Right atrium auricular region (tissue), 2 donors: ENCODE measurements at places on chromosomes 6 and 20. TPM values are rescaled to one million over a fixed set of nuclear protein-coding genes. Genes with fewer than 3 reads are reported as not detected.
A peak's percentile ranks its signal among the peaks of the same experiment; 100 is the strongest.

DNA sequence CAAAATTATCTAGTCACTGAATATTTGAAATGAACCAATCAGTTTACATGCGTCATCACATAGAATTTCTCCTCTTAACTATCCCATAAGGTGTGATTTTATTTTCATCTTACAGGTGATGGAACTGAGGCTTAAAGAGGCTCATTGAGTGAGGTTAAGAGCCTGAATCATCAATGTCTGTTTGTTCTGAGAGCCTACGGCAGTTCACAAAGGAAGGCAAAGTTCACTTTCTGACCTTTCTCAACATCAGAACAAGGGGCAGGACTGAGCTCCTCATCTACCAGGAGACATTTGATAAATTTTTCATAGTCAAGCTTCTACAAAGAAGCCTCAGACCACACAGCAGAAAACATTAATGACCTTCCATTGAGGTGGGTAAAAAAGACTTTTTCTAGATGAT lies 54.9 kb upstream of the OLIG3 start:
- no peak overlapping the region for H3K27ac ChIP-seq
- H3K36me3 ChIP-seq: no peaks in the 10 kb centered on the region
- no peak overlapping the region for H3K4me3 ChIP-seq
- no peaks in the 10 kb centered on the region for H3K4me1 ChIP-seq
- H3K27me3 ChIP-seq: no peaks in the 10 kb centered on the region
- no peak for DNase-seq

MDN1 gene
- 15.2 TPM for total RNA-seq

- DNase-seq: no peak
- H3K27me3 ChIP-seq: no peaks in the 10 kb centered on the region
- no peaks in the 10 kb centered on the region for H3K36me3 ChIP-seq
- H3K4me1 ChIP-seq: no peaks in the 10 kb centered on the region
- no peak overlapping the region for H3K4me3 ChIP-seq
- no peak overlapping the region for H3K27ac ChIP-seq
Measured at GRCh38 chr6:81158956-81159355, 593.5 kb downstream of the TENT5A start.

ABRACL gene
- total RNA-seq: 10.2 TPM

DNA sequence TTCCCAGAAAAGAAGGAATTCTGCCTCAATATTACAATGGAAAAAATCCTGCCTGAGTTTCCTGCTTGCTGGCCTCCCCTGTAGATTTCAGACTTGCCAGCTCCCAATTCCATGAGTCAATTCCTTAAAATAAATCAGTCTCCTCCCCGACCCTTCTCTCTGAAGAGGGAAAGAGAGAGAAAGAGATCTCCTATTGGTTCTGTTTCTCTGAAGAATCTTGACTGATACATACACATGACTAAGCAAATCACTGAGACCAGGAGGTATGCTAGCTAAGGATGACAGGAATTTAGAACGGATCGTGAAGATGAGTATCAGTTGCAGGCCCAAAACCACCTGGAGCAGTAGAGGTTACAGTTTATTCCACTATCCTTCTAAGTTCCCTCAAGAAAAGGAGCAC lies 11.3 kb upstream of the RBM24 start:
- no peaks in the 10 kb centered on the region for H3K36me3 ChIP-seq
- DNase-seq: no peak
- H3K4me3 ChIP-seq: no peak overlapping the region
- H3K4me1 ChIP-seq: no peaks in the 10 kb centered on the region

DNA sequence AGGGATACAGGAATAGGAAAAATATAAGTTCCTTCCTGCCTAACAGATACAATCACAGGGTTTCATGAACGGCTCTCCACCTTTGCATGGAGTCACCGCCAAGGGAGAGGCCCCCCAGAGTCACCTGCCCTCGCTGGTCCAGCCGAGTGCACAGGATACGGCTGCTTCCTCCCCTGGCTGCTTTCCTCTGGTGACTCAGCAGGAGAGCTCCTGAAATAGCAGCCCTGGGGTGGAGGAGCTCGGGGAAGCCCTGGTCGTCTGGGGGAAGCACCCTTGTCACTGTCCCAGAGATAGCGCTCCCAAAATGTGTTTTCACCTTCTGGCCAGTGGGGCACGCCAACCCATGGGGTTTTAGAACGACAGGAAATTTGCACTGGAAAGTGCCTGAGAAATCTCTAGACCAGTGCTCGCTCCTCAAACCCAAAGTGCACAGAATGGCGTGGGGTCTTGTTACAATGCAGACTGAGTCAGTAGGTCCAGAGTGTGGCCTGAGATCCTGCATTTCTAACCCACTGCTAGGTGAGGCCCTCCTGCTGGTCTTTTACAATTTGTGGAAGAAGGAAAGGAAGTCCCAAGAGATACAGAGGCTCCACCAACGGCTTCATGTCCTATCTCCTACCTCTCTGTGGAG lies 35.9 kb upstream of the FAM50B start:
- no peak overlapping the region for H3K4me3 ChIP-seq
- no peaks in the 10 kb centered on the region for H3K27me3 ChIP-seq
- H3K36me3 ChIP-seq: no peaks in the 10 kb centered on the region
- no peaks in the 10 kb centered on the region for H3K4me1 ChIP-seq
- DNase-seq: peak; percentile 78
- peak overlapping the region; percentile 9 for H3K27ac ChIP-seq

GRCh38 chr6:142802124-142802523 lies 142.9 kb downstream of the HIVEP2 start:
- DNase-seq: no peak
- H3K4me1 ChIP-seq: peaks cover 14% of the 10 kb centered on the region
- no peaks in the 10 kb centered on the region for H3K36me3 ChIP-seq
- H3K27me3 ChIP-seq: no peaks in the 10 kb centered on the region

- no peak for DNase-seq
- H3K27ac ChIP-seq: peak overlapping the region; percentile 84
- no peaks in the 10 kb centered on the region for H3K36me3 ChIP-seq
- no peaks in the 10 kb centered on the region for H3K27me3 ChIP-seq
Measured at GRCh38 chr6:31581434-31582229, 592 bp downstream of the LTB start.

DNA sequence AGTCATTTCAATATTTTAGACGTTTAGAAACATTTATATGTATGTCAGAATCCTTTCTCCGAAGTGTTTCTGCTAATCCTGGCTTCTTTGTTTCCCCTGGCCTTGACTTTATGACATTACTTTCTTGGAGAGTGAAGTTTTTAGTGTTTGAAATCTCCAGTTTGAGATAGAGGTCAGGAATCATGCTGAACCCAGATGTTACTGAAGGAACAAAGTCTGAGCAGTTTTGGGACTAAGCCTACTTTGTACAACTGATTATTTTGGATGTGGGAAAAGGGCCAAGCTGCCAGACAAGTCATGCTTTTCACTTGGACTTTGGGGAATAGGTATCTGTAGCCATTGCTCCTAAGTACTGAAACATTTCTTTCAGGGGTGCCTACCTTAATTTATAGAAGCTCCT lies 2.3 kb downstream of the RNF144B start:
- no peaks in the 10 kb centered on the region for H3K36me3 ChIP-seq
- H3K4me3 ChIP-seq: peak overlapping the region; percentile 62
- H3K27me3 ChIP-seq: no peaks in the 10 kb centered on the region
- no peak for DNase-seq

GRCh38 chr6:68778356-68779020 lies 143.4 kb downstream of the ADGRB3 start:
- H3K27ac ChIP-seq: no peak overlapping the region
- no peak for DNase-seq
- H3K4me1 ChIP-seq: no peaks in the 10 kb centered on the region

DNA sequence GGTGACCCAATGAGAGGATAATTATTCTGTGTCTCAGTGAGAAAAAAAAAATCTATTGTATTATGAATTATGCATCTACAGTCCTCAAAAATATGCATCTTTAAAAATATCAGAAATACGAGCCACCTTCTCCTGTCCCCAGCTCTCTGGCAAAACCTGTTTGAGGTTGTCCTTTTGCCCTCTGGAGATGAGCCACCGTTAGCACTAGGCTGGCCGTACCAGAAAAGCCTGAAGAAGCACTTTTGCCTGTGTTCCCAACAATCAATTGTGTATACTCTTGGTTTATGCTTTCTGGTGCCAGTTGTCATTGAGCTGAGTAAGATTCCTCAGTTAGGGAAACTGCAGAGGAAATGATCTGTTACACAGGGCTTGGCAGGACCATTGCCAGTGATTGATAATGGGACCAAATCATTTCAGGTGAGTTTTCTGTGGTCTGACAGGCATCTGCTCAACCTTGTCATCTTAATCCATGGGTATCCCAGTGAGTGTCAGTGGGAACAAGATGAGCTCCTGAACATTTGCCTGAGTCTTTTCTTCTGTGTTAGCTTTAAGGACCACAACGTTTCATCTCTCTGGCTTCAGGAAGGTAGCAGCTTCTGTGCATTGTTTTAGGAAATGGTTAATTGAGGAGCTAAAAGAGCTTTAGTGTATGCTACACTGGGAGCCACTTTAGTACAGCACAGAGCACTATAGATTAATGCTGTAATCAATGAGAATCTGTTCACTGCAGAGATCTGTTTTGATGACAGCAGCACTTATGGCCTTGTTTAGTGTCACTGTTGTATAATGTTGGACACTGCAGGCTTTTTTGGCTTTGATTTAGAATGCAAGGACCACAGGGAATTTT lies 330.1 kb downstream of the RIMS1 start:
- no peaks in the 10 kb centered on the region for H3K4me1 ChIP-seq
- no peaks in the 10 kb centered on the region for H3K27me3 ChIP-seq
- DNase-seq: no peak
- H3K27ac ChIP-seq: no peak overlapping the region

DNA sequence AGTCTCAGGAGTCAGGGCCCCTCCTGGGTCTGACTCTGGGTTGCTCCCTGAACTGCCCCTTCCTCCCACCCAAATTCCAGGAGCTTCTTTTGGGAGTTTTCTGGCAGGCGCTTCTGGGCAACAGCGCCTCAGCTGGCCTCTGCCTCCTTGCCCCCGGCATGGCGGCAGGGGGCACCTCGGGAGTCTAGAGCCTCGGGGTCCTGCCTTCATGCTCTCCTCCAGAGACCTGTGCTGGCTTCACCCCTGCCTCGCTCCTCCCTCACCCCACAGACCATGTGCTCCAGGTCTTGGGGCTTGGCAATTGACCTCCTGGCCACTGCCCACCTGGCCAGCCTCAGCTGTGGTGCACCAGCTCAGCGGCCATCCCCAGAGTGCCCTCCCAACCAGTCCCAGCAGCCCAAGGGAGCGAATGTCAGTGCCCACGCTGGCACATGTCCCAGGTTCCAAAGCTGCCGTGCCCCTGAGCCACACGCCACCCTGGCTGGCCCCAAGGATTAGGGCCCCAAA lies 43.4 kb downstream of the SRC start:
- H3K27ac ChIP-seq: no peak overlapping the region
- no peak for DNase-seq
- H3K4me1 ChIP-seq: peaks cover 15% of the 10 kb centered on the region
- H3K27me3 ChIP-seq: no peaks in the 10 kb centered on the region
- peaks cover 17% of the 10 kb centered on the region for H3K36me3 ChIP-seq
